Pancreas (tissue), 10 donors: ENCODE measurements at places on chromosomes 6 and 20. TPM values are rescaled to one million over a fixed set of nuclear protein-coding genes. Genes with fewer than 3 reads are reported as not detected.

The APOBEC2 gene
- 10.0 TPM for total RNA-seq

The BPIFB1 gene
- total RNA-seq: not detected

The BMP5 gene
- total RNA-seq: 0.87 TPM

The HDDC2 gene
- 26.1 TPM for total RNA-seq

The AIF1 gene
- total RNA-seq: 1.6 TPM

- no peak for DNase-seq
Observed at GRCh38 chr6:119626884-119627619, 277.5 kb upstream of the MAN1A1 start.

- DNase-seq: no peak
Observed at GRCh38 chr6:2387445-2387844, 142.0 kb upstream of the GMDS start.

DNA sequence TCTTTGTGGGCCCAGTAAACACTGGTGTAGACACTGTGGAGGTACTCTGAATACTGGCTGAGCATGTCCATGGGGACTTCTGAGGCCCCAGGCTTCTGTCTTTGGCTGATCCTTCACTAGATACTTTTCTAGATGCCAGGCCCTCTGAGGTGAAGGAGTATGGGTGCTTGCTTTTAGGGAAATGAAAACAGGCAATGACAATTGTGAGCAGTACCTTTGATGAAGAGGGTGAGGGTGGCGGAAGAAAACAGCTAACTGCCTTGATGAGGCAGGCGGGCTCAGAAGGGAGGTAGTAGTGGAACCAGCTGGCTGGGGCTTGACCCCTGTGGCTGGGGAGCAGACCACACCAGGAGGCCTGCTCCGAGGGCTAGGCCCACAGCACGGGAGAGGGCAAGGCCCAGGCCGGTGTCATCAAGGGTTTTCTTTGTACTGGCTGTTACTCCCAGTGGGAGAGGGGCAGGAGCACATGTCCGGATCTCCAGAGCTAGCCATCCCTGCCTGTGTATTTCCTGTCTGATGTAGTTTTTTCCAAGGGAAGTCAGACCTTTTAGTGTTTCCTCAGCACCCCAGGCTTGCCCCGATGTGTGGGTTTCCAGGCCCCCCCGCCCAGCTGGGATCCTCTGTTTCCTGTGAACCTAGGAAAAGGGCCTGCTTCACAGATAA, 3.9 kb downstream of the PLCG1 start:
- no peak for DNase-seq

DNA sequence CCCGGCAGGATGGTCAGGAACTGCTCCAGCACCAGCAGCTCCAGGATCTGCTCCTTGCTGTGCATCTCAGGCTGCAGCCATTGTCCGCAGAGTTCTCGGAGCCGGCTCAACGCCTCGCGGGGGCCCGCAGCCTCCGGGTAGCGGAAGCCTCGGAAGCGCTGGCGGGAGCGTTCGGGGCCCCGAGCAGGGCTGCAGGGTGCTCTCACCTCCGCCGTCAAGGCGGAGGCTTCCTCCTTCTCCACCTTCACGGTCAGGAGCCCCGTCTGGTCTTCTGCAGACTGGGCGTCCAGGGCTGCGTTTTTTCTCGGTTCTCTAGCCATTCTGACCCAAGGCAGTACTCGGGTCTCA, 434 bp downstream of the ZKSCAN4 start:
- peak; percentile 16 for DNase-seq

DNA sequence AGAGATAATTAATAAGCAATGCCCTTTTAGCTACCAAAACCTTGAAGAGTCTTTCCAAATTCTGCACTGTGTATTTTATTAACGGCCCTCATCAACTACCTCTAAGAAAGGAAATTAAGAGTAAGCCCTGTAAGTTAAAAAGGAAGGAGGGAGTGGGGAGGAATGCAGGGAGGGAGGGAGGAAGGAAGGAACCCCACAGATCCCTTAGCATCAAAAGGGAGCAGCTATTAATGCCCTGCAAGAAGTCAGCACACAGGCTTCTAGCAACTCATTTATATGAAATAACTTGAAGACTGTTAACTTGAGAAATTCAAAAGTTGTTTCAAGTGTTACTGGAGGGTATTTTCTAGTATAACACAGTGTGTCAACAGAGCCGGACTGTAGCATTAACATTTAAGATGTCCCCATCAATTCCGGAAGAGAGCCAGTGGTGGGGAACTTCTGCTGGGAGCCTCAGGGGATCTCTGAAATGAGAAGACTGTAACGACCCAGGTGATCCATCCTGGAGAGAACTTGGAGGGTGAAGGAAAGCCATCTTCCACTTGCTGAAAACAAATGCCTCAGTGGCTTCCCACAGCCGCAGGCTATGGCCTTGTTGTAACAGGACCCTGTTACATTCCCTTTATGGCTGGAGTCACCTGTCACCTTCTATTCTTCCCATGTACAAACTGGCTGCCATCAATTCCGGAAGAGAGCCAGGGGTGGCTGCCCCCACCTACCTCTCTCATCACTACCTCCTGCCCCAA, 33.2 kb downstream of the SLC22A23 start:
- no peak for DNase-seq

DNA sequence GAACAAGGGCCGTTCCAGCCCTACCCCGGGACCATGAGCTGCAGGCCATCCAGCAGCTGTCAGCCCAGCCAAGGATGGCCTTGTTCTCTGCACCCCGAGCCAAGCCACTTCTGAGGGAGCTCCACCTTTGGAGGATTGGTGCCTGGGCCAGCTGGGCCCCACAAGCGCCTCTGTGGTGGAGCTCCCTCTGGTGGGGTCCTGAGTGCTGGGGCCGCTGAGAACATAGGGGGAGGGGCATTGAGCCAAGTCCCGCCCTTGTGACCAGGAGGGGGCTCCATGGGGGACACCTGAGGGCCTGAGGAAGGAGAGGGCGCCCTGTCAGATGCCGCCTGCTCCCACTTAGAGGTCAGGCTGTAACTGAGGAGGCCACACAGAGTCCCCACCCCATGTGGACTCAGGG, 43.2 kb downstream of the YTHDF1 start:
- DNase-seq: peak; percentile 41

DNA sequence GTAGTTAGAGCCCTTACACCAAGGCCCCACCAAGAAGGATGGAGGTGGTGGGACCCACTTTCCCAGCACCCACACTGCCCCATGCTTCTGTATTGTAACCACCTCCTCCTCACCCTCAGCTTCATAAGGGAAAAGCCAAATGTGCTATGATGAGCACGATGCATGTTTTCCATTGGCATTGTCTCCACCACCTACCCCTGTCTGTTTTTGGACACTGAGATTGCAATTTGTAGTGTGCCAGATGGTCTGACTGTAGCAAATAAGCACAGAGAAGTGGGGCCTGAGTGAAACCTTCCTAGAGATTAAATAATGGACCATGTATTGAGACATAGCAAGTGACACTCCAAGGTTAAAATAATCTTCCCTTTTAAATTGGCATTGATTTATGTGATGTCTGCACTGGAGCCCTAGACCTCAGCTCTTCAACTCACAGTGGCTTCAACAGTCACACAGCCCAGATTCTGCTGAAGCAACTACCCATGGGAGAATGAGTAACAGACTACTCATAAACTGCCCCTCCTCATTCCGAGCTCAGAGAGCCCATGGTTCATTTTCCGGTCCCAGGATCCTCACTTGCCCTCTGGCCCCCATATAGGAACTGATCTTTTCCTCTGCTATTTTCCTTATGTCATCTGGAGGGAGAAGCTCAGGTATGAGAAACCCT, 177.9 kb downstream of the COL9A1 start:
- DNase-seq: no peak

DNA sequence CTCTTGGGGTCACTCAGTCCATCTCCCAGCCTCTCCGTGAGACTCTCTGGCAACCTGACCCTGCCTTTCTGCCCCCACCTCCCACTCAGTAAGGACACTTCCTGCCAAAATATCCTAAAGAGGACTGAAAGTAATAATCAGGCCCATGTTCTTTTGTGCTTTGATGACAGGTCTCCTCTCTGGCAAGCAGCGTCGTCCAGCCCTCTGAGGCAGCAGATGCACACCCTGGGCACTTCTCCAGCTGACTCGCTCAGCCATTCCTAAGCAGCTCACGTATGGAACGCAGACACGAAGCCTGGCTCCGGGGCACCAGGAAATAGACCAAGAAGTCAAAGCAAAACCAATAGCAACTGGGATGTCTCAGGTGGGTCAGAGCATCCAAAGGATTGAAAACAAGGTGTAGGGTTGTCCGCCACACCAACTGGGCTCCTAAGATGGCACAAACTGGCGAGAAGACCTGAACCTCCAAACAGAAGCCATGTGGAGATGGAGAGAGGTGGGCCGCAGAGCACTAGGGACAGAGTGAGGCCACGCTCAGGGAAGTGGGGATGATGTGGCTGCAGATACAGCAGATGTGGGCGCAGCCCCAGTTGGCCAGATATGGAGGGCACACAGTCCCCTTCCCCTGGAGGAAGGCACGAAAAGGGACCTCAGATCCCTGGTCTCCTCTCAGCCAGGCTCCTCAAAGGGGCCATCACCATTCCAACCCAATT, 99.3 kb downstream of the PRND start:
- DNase-seq: no peak

DNA sequence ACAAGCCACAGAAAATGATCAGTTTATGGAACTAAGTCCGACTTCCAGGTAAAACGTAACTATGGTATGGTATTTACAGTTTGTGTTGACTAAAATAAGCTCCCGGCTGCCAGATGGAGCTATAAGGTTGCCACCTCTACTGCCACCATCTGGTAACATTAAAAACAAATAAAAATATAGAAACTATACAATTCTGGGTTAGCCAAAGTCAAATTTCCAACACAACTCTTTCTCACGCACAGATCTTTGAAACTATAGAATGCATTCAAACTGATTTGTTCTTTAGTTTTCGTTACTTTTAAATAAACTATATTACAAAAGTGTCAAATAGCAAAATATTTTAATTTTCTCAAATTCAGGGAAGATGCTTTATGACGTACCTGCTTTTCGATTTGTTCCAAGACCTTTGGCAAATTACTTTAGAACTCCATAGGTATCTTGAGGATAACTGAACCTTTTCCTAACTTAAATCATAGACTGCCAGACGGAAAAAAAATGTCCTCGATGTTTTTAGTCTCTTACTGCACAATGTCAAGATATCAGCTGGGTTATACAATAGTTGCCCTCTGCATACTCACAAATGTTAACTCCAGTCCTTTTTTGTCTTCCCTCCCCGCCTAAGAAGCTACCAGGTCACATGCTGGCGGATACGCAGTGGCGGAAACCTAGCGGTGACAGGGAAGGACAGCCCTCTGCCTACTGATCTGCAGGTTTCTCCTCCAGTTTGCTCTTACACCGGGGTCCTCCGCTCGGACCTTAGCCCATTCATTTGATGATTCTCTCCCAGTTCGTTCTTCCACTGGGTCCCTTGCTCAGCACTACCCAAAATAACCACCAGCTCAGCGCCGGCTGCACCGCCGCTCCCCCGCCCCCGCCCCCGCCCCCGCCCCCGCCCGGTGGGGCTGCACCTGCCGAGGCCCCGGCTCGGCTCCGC, 888 bp downstream of the SLC17A5 start:
- DNase-seq: peak; percentile 50

DNA sequence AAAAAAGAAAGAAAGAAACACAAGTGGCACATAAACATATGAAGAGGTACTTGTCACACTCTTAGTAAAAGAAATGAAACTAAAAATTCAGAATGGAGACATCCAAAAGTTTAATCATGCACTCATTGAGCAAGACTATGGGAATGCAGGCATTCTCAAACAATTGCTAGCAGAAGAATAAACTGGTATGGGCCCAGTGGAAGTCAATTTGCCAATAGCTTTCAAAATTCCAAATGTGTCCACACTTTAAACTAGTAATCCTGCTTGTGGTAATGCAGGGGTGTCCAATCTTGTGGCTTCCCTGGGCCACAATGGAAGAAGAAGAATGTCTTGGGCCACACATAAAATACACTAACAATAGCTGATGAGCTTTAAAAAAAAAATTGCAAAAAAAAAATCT, 97.4 kb downstream of the EPB41L2 start:
- no peak for DNase-seq

DNA sequence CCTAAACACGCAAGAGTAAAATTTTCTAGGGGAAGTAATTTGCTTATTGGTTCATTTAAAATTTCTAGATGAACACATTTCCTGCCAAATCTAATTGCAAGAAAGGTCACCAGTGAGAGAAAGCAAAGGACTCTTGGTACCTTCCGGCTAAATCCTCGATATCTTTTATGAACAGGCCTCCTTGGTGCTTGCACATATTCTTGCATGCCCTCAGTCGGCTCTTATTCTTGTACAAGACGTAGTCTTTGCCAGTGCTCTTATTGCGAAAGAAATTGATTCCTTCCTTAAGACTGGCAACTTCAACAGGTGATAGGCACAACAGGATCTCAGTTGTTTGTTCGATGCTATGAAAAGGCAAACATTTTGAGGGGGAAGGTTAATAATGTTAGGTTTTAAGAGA, 141.7 kb upstream of the CARMIL1 start:
- DNase-seq: no peak

DNA sequence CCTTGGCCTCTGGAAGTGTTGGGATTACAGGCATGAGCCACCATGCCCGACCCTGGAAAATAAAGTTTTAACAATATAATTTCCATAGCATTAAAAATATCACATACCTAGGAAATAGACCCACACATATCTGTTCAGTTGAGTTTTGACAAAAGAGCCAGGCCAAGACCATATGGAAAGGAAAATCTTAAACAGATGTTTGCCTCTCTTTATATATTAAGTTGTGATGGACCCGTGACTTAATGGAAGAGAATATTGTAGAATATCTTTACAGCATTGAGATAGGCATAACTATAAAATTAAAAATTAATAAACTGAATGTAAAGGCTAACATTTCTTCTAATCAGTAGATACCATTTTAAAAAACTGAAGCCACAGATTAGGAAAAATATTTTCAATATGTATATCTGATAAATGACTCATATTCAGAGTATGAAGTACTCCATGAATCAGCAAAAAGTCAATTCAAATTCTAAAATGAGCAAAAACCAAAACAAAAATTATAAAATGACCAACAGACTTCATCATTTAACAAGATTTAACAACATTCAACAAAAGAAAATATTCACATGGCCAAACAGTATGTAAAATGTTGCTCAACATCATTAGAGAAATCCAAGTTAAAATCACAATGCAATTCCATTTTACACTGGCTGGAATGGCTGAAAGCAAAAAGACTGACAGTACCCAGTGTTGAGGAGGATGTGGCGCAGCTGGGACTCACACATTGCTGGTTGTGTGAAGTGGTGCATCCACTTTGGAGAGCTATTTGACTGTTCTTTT, 43.3 kb downstream of the GTF2H5 start:
- no peak for DNase-seq

DNA sequence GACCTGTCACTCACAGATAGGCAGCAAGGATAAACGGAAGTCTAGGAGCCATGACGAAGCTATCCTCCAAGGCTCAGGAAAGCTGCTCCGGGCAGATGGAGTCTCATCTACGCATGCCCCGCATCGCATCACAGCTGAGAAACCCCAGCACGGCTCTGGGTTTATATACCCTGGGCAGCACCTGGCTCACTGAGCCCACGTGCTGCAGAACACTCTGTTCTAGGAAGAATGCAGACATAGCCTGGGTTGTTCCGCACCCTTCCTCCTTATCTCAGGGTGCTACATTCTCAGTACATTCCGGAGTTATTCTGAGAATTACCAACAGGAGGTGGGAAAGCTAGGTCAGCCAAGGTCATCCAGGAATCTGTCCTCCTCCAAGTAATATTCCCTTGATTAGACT, 260.4 kb downstream of the CBLN4 start:
- no peak for DNase-seq
